Stimulated activated CD4-positive, alpha-beta T cell treated with anti-CD3 and anti-CD28 coated beads, Interleukin-2, amount 100 ng/mL, for 48 hours (primary cell): ENCODE measurements at places on chromosomes 13 and 19.

DNA sequence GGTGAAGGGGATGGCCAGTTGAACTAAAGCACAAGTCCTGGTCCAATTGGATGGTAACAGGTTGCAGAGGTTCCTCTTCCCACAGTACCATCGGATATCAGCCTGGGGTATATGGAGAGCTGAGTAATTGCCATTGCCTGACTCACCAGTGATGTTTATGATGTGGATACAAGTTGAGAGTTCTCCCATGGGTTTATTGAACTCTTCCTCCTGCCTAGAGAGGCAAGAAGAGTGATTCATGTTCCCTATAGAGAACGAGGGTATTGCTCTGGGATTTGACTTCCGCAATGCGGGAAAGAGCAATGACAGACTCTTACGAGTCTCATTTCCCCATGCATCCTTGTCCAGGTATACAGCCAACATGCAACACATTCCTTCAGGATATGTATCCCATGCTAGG lies 111.3 kb upstream of the PCDH9 start:
- DNase-seq = no peak

DNA sequence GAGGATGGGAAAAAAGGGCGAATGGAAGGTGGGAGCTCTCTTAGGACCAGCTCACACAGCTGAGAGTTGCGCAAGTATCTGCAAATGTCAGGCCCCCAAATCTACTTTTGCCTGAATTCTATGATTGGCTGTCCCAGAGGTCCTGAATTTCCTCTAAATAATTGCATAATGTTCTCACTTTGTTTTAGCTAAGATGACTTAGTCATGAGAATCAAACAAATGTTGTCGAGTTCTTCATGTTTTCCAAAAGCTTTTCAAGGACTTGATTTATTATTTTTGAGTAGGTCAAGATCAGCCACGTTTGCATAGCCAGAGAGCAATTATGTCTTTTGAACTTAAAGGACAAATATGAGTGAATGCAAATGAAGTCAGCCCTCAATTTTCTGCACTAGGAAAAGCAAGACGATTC lies 246.6 kb upstream of the MAB21L1 start:
- no peak for DNase-seq

GRCh38 chr19:1846517-1847204 lies 1.6 kb downstream of the REXO1 start:
- DNase-seq = no peak

DNA sequence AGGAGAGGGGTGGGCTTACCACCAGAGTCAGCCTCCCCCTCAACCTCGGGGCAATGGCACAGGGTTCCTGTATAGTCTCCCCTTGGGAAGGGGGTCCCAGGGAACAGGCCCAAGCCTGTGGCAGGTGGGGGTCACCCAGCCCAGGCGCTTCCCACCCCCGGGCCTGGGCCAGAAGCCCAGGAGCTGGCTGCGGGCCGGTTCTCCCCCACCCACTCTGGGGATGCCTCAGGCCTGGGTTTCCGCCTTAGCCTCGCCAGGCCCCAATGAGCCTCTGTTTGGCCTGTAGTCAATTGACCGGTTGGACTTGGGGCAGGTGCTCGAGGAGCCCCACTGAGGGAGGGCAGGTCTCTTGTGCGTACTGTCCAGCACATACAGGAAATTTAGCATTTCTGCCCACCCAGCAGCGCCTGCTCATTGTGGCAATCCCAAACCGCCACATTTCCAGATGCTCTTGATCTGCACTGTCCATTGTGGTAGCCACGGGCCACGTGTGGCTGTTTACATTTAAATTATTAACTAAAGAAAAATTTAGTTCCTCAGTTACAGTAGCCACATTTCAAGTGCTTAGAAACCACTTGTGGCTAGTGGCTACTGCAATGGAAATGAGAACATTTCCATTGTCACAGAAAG lies 9.9 kb downstream of the LYL1 start:
- no peak for DNase-seq

GRCh38 chr19:40803170-40803856 lies 4.3 kb downstream of the EGLN2 start:
- no peak for DNase-seq

DNA sequence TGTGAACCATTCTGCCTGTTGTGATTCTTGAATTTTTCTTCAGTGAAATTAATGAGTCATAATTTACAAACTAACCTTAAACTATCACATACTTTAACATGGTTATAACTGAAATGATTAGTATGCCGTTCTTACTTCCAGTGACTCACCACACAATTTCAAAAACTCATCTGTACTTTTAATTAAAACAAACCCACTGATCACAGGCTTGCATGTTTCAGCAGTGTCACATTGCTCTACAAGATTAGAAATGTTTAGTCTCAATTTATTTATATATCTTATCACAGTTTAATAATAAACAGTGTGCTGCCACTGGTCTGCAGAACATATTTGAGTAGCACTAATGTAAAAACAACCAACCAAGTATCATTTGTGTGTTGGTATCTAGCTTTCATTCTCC lies 2227.9 kb upstream of the PCDH20 start:
- DNase-seq = no peak

DNA sequence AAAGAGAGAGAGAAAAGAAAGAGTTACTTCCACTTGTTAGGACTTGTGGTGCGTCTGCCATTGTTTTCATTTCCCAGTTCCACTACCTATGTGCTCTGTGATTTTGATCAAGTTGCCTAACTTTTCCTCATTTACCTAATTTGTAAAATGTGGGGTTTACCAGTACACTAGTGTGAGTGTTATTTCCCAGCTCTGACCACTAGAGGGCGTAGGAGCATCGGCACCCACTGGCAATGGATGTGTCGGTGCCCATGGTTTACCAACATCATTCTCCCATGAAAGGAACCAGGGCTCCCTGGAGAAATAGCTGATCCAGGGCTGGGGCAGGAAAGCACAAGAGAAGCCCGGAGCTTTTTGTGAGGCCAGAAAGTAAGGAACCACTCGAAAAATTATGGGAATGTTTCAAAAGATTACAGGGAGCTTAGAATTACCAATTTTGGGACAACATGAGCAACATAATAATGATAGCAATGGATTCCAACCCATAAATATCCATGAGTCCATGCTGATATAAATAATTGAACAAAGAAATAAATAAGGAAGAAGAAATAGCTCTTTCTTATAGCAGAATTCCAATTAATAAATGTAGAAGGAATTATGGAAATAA lies 15.1 kb upstream of the CEACAM4 start:
- DNase-seq = peak; percentile 73

GRCh38 chr19:17616961-17617806 lies 61.7 kb downstream of the COLGALT1 start:
- DNase-seq = no peak

DNA sequence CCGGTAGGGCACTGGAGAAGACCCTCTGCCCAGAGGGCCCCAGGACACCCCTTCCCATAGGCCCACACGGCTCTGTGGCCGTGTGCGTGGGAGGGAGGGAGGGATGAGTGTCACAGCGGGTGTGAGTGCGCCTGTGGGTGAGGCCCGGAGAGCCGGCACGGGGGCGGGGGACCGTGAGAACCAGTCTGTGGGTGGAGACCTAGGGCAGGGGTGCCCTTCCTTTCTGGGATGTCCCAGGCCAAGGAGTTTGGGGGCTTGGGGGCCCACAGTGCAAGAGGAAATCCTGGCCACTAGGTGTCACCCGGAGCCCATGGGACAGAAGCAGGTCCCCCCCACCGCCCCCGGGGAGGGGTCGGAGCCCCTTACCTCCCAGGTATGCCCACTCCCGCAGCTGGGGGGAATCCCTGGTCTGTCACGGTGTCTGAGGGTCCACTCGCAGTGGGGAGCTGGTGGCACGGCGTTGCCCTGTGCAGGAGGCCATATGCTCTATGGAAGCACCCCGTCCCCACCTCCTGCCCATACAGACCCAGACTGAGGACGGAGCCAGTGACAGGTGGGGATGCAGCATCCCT lies 16.0 kb upstream of the SLC7A10 start:
- DNase-seq = no peak

- no peak for DNase-seq
Measured at GRCh38 chr19:19362075-19362474, 41.4 kb downstream of the MAU2 start.

DNA sequence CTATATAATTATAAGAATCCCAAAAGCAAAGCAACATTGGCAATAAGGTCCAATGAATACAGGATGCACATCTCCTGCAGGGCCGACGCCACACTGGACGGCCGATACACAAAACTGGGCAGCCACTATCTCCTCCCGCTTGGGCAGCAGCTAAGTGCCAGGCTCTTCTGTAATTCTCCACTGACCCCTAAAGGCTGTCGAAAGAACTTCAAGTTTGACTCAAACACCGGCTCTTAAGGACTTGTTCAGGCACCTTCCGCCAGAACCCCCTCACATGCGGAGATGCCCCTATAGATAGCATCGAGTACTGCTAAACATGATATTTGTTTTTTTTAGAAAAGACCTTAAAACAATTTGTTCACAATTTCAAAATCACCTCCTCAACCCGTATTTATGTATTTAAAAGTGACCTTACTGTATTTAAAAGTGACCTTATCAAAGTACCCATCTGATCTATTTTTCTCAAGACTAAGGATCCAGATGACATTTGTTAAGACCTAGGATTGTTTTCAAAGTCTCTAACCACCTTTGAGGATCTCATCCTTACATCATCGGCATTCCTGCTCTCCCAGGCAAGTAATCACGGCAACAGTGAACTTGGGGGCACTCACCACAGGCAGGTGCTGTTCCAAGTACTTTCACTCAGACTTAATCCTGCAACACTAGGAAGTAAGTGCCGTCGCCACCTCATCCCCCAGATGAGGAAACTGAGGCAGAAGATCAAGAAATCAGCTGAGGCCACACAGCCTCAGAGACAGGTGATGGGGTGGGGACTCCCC lies 77.8 kb downstream of the TUBGCP3 start:
- DNase-seq = no peak

- DNase-seq = peak; percentile 31
Measured at GRCh38 chr13:49214917-49215376, 5.2 kb upstream of the MLNR start.

- no peak for DNase-seq
Measured at GRCh38 chr13:97233499-97233898, 11.4 kb downstream of the MBNL2 start.

GRCh38 chr13:42119875-42120274 lies 71.4 kb downstream of the DGKH start:
- no peak for DNase-seq

DNA sequence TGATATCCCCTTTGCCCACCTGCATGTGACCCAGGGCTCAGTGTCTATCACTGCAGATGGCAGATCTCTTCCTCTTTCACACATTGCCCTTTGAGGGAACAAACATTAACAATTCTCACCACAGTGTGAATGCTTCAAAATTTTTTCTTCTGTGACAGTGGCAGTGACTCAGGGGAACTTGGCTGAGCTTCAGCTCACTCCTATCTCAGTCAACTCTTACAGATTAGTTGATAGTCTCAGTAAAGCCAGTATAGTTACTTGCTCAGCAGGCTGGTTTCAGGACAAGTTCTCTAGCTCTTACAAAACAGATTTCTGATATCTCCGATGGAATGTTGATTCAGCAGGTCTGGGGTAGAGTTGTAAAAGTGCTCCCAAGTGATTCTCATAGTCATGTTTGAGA lies 166.9 kb downstream of the DLEU7 start:
- DNase-seq = no peak
